Stimulated activated CD4-positive, alpha-beta T cell treated with anti-CD3 and anti-CD28 coated beads, TNF-alpha, amount 100 ng/mL, for 24 hours (primary cell): ENCODE measurements at places on chromosomes 3 and 15.

GRCh38 chr15:85120351-85121113 lies 138.9 kb downstream of the PDE8A start:
- DNase-seq: no peak

DNA sequence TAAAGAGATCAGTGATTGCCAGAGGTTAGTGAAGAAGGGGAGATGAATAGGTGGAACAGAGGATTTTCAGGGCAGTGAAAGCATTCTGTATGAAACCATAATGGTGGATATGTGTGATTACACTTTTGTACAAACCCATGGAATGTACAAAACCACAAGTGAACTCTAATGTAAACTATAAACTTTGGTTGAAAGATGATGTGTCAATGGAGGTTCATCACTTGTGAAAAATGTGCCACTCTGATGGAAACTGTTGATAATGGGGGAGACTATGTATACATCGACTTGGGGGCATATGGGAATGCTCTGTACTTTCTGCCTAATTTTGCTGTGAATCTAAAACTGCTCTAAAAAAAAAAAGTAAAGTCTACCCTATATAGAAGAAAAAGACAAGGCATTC lies 68.7 kb upstream of the ARHGEF3 start:
- DNase-seq: no peak

DNA sequence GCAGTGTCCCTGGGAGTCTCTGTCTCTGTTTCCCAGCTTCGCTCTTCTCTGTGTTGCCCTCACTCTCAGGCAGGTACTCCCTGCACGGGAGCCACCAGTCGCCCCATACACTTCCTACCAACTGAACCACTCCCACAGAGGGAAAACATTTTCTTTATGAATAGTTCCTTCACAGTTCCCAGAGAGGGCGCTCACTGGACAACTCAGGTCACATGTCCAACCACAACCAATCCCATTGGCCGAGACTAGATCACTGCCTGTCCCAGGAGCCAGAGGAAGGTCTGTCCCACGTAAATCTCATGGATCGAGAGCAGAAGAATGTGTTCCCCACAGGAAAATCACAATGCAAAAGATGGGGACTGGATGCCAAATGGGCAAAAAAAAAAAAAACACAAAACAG lies 26.1 kb downstream of the GRK7 start:
- DNase-seq: no peak

DNA sequence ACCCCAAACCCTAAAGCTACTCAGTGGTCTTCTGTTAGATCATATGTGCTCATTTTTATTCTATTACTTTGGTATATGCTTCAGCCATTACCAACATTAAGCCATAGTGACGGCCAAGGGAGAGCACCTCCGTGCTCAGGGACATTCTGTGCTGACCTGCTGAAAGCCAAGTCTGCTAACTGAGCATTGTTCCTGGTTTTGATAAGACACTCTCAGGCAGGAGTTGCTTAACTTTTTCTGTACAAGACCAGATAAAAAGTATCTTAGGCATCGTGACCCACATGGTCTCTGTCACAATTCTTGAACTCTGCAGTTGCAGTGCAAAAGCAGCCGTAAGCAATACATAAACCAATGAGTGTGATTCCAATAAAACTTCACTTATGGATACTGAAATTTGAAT lies 100.6 kb downstream of the KLHL25 start:
- no peak for DNase-seq

DNA sequence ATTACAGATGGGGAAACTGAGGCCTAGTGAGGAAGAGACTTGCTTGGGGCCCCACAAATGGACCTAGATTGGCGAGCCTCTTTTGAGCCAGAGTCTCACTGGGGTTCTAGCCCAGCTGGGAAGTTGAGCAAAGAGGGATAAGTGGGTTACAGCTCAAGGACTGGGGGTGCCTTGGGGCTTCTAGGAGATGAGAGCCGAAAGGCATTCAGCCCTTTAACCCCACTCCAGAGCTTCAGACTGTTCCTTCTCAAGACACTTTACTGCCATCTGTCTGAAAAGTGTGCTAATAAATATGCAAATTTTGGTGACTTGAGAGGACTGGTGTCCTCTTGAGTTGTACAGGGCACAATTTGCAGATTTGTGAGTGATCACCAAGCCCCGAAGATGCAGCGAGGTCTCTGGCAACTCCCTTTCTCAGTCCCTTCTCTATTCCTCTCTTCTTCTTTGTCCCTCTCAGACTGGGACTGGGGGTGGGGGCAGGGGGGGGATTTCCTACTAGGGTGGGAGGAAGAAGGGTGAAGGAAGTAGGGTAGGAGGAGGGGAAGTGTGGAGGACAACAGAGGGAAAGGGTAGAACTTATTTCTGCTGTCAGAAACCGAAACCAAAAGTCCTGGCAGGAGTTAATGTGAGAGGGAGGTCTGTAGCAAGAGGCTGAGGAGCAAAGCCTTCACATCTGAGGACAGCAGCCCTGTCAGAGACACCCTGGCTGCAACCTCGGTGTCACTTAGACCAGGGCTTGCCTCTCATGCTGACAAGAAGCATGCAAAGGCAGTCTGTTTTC lies 16.2 kb upstream of the ANKDD1A start:
- no peak for DNase-seq

- no peak for DNase-seq
Measured at GRCh38 chr15:85383470-85384148, 3.2 kb downstream of the AKAP13 start.

DNA sequence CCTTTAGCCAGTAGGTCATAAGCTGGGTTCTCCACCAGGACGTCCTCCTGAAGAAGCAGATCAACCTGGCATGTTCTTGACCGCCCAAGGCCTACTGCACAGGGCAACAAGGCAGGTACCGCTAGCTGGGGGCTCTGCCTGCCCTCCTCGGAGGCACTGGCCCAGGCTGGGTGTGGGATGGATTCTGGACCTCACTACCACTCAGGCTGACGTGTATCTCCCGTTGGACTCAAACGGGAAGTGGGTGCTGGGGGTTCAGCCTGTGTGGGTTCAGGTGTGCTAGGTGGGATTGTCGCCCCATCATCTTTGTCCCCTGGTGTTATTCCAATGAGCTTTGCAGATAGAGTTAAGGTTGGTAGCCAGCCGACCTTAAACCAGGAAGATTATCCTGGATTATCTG lies 95.0 kb upstream of the SNRPA1 start:
- no peak for DNase-seq

DNA sequence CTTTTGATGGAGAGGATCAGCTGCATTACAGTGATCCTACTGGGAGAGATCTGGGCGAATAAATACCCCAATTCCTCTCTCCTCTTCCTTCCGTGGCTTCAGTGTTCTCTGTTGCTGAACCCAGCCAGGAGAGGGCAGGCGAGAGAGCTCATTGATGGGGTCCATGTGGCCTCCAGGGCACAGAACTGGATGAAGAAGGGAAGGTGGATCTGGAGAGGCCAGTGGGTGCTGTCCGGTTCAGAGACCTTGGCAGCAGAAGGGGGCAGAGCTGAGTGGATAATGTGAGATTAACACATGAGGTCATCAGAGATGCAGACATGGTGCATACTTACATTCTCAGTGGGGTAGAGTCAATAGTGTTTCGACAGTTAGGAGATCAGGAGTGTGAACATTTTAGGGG lies 193.6 kb downstream of the CLSTN2 start:
- DNase-seq: no peak

- DNase-seq: no peak
Measured at GRCh38 chr3:117903226-117903625, 1131.4 kb downstream of the IGSF11 start.

- no peak for DNase-seq
Measured at GRCh38 chr3:134640872-134641470, 9.9 kb downstream of the KY start.
